ENCODE measurements at places on chromosomes 4 and X. TPM values are rescaled to one million over a fixed set of nuclear protein-coding genes. Genes with fewer than 3 reads are reported as not detected.

- no peak for DNase-seq
These were observed 168.4 kb upstream of the GK2 start for GRCh38 chr4:79576429-79576753.

DNA sequence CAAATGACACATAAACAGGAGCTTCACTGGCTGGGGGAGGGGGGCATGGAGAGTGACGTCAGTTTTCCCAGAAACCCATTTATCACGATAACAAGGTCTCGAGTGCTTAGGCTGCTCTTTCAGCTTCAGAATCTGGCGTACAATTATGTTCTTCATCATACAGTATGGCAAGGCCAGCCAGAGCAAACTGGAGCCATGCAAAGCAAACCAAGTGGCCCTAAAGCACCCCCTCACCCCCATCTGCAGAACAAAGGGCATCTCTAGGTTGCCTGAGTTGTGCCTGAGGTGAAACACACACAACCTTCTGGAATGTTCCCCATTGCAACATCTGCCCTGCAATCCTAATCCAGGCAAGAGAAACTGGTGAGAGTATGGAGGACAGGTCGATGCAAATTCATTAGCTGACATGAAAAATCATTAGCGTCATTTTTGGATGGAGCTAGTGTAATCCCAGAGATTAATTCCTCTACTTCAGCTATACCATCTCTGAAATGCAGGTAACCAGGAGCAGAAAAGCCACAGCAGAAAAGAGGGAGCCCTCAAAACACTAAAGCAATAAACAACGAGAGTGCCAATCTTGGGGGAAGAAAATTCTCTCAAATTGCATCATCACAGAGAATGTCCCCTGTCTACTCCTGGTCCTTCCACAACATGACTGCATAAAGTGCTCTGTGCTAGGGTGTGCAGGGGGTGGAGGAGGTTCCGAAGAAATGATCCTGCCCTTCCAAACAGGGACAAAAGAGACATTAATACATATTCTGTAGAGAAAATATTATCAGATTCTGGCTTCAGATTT, 1.8 kb downstream of the SEPTIN6 start:
- DNase-seq, result no peak

DNA sequence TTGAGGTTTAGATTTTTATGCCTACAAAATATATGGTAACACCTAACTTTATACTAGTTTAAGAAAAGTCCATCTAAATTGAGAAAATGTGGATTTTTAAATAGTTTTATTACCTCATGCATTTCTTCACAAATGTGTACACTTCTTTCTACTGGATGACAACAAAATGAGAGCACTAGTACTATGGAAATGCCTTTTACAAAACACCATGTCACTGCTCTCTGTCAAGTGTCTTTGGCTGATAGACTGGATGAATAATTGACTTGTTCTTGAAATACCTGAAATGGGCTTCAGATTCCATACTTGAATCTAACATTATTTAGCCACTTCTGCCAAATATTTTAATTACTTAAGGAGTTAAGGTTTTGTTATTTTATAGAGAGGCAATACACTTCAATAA, 49.5 kb downstream of the AMELX start:
- no peak for DNase-seq

DNA sequence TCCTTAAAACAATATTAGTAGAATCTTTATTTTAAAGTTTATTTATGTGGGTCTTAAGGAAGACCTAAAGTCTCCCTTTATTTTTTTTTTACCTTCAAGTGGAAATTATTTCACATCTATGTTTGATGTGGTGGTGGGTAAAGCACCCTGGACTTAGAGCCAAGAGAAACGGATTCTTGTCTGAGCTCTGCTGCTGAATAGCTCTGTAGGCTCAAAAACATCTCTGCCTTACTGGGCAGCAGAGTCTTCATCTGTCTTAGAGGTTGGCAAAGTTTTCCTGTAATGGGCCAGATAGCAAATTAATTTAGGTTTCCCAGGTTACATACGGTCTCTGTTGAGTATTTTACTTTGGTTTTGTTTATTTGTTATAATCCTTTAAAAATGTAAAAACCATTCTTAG, 136.5 kb downstream of the CEP135 start:
- DNase-seq, result no peak

HTRA3 gene
- total RNA-seq, result 10.8 TPM

RIPPLY1 gene
- not detected for total RNA-seq

FGD1 gene
- 3.0 TPM for total RNA-seq

Measured in thyroid gland (tissue), 4 donors.